Activated CD4-positive, alpha-beta T cell treated with anti-CD3 and anti-CD28 coated beads for 4 hours (primary cell): ENCODE measurements at places on chromosomes 1 and 21.

GRCh38 chr1:115400426-115400825 lies 62.4 kb upstream of the NGF start:
- DNase-seq, result no peak

DNA sequence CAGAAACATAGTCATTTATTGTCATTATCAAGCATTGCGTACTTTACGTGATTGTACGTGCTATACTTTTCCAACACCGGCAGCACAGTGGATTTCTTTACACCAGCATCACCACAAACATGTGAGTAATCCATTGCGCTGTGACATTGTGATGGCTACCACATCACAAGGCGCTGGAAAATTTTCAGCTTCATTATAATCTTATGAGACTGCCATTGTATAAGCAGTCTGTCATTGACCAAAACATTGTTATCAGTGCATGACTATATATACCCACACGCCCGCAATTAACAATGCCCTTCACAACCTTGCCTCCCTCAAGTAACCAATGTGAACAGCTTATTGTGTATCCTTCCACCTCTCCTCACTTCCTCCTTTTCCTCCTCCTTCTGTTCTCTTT lies 137.6 kb downstream of the ZZZ3 start:
- no peak for DNase-seq

DNA sequence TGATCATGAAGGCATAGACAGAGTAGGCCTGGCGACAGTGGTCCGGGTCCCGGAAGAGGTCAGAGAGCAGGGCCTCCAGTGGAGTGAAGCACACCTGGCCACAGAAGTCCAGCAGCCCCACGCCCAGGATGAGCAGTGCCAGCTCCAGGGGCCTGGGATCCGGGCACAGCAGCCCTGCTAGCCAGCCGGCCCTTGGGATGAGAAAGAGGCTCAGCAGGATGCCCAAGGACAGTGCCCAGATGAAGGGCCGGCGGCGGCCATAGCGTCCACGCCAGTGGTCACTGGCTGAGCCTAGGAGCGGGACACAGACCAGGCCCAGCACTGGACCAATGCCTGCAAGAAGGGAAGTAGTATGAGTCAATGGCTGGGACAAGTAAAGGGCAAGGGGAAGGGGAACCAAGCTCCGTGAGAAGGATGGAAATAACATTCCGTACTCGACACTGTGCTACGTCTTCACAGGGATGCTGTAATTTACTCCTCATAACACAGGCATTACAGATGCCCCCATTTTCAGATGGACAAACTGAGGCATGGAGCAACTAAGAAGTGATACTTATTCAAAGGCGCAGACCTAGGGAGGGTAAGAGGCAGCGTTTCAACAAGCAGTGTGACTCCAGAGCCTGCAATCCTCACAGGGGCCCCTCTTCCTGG lies 16.9 kb downstream of the SLC45A3 start:
- DNase-seq, result no peak

- no peak for DNase-seq
Observed at GRCh38 chr21:43194303-43195120, 25.7 kb downstream of the CRYAA start.

- no peak for DNase-seq
Observed at GRCh38 chr1:56576880-56577405, 2.4 kb downstream of the PLPP3 start.

GRCh38 chr1:176552999-176553398 lies 90.0 kb downstream of the PAPPA2 start:
- DNase-seq, result no peak

- DNase-seq, result no peak
Observed at GRCh38 chr1:221631556-221631955, 110.3 kb downstream of the DUSP10 start.
